ENCODE measurements at places on chromosomes 5 and 9.

DNA sequence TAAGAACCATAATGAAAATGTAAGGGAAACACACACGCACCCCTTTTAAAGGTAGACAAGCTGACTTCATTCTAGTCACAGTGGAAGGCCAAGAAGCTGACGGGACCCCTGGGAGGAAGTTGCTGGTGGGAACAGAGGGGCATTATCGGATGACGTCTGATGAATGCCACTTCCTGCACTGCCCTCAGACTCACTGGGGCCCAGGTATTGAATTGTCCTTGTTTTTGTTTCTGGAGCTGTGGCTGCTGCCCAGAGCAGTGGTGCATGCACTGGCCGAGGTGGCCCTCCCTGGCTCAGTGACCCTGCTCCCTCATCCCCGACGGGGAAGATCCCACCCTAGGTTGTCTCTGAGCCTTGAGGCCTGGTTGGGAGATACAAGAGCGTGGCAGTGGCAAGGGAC lies 15.3 kb upstream of the RPL26L1 start:
- no peak for DNase-seq

GRCh38 chr5:53971131-53971530 lies 339.2 kb downstream of the ARL15 start:
- DNase-seq, result no peak

- DNase-seq, result peak; percentile 54
Observed at GRCh38 chr5:57408714-57409113, 73.9 kb downstream of the ACTBL2 start.

DNA sequence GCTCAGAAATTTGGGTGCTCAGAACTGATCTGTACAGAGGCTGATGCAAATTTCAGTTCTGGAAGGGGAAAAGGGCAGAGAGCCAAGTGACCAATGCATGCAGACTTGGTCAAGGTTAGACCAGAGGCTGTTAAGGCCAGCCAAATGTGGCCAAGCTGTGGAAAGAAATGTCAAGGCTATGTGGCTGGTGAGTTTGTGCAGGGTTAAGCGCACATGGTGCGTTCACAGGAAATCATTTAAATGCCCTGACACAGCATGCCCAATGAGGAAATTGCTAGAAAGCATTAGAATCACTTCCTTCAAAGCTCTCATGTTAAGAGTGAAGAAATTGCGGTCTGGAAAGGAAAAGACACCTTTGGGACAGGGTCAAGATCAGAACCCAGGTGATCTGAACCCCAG lies 58.0 kb downstream of the PTPN3 start:
- DNase-seq, result peak; percentile 92
